ENCODE measurements at places on chromosomes 11 and 22.

- no peak for DNase-seq
Measured at GRCh38 chr22:47010211-47010610, 247.8 kb downstream of the TBC1D22A start.

DNA sequence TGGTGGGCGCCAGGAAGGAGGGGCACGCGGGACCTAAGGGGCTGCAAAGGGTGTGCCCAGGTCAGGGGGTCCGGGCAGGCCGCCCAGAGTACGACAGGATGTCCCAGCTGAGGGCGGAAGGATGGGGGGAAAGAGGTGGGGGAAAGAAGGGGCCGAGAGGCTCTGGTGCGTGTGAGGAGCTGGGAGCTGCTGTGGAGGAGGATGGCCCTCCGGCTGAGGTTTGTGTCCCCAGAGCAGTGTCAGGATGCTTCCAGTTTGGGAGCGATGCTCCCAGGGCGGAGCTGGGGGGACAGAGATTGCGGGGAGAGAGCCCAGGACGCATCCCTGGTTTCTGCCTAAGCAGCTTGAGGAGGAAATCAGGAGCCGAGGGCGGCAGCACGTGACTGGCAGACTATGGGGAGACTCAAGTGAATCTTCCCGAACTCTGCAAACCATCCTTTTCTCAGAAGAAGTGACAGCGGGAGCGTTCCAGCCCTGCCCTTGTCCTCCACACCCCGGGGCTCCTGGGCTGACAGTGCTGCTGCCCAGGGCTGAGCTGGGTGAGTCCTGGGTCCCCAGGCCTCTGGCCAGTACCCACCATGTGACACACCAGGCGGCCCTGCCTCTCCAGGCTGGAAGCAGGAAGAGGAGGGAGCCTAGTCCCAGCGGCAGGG, 19.7 kb upstream of the TTLL12 start:
- no peak for DNase-seq

- DNase-seq: no peak
Measured at GRCh38 chr11:7968686-7969085, 3.4 kb upstream of the NLRP10 start.

DNA sequence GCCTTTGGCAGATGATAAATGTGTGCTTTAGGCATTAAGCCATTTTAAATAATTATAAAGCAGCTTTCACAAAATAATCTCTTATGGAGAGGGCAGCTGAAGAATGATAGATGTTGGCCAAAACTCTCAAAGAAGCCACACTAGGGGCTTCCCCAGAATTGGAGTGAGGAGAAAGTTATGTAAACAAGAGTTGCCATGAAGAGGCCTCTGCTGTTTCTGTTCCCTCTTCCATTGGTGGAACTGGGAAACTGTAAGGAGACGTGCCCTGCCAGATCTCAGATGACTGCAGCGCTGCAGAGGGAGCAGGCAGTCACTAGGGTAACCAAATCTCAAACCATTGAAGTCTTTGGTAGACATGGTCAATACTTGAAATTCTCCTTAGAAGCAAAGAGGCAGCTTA, 19.4 kb upstream of the APLP2 start:
- DNase-seq: no peak

DNA sequence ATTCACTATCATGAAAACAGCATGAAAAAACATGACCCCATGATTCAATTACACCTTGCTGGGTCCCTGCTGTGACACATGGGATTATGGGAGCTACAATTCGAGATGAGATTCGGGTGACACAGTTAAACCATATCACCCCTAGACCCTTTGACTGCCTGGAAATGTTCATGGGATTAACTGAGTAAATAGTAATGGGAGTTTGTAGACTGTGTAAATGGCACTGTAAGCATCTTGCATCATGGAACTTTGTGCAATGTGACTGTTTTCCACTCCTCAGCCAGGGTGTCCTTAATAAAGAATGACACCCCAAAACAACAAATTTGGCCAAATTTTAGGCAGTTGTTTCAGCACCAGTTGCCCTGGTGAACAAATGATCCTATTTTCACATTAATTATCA, 7.9 kb upstream of the SLC22A25 start:
- no peak for DNase-seq

DNA sequence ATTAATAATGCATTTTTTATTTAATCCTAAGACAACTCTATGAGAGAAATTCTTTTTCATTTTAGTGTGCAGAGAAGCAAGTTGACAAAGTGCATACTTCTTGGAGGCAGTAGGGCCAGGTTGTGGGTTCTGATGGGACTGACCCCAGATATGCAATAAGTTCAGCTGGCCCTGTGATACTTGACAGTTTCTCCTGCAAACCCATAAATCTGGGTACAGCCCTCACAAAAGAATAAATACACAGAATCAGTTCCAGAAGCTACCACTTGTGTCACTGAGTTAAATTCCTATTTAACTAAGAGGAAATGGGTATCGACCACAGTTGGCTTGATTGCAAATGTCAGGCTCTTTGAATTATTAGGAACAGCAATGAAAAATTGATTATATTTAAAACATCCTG, 598.5 kb upstream of the API5 start:
- DNase-seq: no peak

GRCh38 chr22:43066134-43066533, 23.1 kb downstream of the TTLL1 start:
- no peak for DNase-seq

DNA sequence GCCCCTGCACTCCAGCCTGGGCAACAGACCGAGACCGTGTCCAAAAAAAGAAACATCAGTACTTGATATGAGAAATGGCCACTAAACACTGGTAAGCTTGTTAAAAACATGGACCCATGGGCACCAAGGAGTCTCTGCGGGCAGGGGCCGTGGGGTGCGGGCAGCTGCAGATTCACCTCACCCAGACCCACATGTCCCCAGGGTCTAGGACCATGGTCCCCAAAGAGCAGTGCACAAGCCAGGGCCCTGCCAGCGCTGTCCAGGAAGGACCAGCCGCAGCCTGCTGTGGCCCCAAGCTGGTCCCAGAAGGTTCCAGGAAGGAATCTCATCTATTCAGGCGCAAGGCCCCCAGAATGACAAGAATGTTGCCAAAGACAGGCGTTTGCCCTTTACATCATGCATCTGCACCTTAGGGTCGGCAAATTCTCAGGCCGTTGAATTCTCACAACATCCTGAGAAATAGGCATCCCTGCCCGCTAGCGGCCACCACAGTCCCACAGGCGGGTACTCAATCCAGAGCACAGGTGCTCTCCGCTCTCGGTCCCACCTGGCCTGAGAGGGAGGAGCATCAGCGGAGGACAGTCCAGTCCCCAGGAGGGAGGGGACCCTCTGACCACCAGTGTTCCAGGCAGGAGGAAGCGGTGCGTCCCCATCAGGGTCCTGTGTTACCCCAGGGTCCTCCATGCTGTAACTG, 9.5 kb downstream of the YPEL1 start:
- DNase-seq: no peak

DNA sequence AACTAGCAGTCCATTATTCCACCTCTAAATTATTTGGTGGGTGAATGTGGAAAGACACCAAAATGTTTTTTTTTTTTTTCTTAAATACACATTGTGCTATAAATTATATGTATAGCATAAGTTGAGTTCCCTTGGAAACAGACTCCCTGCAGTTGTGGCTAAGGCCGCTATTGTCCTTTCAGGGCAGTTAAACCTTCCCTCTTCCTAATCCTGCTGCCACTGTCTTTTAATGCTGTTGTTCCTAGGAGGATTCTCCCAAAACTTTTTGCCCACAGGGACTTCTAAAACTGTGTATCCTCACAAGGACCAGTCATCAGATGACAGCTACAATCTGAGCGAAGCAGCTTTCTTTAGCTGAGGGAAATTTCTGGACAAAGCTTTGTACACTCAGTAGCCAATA, 478.9 kb upstream of the CHORDC1 start:
- no peak for DNase-seq

DNA sequence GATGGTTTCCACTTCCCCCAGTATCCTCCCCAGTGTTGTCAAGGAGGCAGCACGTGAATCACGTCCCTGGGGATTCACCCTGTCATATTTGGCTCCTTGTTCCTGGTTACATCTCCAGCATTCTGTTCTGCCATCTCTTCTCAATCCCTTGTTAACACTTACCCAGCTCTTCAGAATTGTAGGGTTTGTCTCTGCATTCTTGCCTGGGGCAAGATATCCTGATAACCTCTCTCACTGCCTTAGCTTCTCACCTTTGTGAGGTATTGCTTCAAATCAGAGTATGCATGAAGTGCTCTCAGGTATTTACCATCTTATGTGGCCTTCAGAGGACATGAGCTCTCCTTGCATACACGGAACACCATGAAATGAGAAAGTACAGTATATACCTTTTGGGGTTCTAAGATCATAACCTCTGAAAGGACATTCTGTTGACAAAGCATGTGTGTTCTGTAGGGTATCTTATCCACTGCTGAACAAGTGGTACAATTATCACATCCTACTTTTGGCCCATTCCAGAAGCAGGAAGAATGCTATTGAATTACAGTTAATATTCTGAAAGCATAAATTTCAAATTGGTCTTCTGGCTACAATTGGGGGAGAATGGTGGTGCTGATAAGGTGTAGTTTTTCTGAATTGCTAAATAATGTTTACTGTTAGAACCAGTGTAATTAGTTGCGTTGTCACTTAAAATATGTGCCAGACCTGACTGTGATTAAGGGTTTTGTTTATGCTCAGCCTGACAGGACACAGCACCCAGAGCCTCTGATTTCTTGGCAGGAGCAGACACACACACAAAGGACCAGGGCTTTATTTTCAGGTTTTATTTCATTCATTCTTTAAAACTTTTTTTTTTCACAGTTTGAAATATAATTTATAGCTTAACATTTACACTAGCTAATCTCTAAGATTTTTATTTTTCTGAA, 32.7 kb downstream of the VSTM5 start:
- DNase-seq: no peak

DNA sequence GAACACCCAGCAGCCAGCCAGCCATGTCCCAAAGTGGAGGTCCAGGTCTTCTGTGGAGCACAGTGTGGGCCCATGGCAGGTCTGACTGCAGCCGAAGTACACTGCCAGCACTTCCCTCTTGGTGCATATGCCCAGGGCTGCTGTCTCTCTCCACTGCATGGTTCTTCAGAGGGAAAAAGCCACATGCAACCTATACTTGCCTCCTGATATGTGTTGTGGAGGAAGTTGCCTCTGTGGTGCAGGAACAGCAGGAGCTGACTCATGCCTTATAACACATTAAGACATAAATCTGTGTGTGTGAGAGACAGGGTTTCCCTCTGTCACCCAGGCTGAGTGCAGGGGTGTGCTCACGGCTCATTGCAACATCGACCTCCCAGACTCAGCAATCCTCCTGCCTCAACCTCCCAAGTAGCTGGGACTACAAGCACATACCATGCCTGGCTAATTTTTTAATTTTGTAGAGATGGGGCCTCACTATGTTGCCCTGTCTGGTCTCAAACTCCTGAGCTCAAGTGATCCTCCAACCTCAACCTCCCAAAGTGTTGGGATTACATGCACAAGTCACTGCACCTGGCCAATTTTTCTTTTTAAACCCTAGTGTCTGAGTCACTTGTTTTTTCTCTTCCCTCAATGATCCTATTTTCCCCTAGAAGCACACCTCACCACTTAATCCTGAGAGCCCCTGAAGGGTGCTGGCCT, 98.8 kb downstream of the MPPED2 start:
- no peak for DNase-seq

DNA sequence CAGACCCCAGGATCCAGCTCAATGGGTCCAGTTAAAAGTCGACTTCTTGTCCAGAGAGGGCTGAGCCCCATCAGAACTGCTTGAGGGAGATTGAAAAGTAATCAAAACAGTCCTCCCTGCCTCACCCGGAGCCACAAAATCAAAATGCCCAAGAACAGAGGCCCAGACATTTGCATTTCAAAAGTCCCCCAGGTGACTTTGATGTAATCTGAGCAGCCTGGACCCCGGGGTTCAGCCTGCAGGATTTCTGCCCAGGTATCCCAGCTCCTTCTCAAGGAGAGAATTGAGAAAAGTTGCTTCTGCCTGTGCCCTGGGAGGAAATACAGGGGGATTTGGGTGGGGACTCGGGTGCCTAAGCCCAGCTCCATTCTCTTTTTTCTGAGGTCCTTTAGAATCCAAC, 1385.0 kb downstream of the TBC1D22A start:
- no peak for DNase-seq

GRCh38 chr11:115550291-115551059, 46.3 kb upstream of the CADM1 start:
- DNase-seq: no peak

- DNase-seq: peak; percentile 74
Measured at GRCh38 chr11:7513234-7514098, at the start of gene PPFIBP2. Gene PPFIBP2 (plus strand): TSS chr11:7513999. CDS start chr11:7549476, 35,477 bp downstream.

DNA sequence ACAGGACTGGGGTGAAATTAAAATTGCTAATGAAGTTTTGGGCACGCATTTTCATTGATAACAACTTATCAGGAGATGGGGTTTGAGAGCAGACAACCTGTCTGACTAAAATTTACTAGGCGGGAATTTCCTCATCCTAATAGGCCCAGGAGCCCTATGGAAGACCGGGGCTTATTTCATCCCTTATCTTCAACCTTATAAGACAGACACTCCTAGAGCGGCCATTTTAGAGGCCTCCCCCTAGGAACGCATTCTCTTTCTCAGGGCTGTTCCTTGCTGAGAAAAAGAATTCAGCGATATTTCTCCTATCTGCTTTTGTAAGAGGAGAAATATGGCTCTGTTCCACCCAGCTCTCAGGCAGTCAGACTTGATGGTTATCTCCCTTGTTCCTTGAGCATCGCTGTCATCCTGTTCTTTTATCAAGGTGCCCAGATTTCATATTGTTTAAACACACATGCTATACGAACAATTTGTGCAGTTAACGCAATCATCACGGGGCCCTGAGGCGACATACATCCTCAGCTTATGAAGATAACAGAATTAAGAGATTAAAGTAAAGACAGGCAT, 39.3 kb upstream of the ZC3H12C start:
- DNase-seq: no peak

- no peak for DNase-seq
Measured at GRCh38 chr22:28208036-28208435, 289.0 kb upstream of the PITPNB start.

DNA sequence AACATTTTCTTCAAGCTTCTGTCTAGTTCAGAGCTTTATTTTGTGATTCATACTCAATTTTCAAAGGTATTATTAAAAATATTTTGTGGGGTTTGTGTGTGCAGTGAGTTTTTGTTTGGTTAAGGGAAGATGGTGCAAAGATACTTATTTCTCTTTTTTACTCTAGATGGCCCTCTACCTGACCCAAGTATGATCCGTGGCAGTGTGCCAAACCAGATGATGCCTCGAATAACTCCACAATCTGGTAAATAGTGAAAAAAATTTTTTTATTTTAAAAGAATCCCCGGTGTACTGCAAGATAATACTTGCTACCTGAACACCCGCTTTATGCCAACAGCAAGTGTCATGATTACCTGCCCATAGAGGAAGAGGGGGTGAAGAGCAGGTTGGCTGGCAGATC, 54.2 kb downstream of the EP300 start:
- no peak for DNase-seq

GRCh38 chr22:43885786-43886185, 6.0 kb downstream of the PNPLA5 start:
- no peak for DNase-seq

DNA sequence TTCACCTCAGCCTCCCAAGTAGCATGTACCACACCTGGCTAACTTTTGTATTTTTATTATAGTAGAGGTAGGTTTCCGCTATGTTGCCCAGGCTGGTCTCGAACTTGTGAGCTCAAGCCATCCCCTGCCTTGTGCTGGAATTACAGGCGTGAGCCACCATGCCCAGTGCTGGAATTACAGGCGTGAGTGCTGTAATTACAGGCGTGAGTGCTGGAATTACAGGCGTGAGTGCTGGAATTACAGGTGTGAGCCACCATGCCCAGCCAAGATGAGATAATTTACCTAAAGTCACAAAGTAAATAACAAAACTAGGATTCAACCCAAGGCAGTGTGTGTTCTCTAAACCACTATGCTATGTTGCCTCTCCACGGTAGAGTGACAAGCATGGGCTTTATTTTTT, 3.6 kb upstream of the UBXN1 start:
- no peak for DNase-seq

GRCh38 chr22:32501836-32502752, 27.5 kb downstream of the FBXO7 start:
- no peak for DNase-seq
